ENCODE measurements at places on chromosomes 2 and 18.

DNA sequence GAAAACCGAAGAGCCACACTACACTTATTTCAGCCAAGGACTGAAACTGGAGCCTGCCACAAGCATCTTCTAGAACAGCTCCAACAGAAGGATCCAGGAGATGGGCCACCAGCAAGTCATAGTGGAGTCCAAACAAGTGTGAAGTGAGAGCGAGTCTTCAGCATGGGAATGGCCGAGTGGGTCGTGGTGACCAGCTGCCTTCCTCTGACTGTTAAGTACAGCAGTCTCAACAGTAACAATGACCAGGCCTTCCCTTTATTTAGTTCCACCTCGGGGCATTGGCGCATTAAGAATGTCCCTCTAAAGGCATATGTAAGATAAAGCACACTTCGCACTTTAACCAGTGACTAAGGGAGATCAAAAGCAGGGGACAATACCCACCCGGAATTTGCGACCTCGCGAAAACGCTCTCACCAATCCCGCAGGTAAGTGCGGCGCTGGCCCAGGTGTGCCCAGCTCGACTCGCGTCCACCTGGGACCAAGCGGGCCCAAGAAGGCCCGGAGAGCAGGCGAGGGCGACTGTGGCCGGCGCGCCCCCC is 1.1 kb downstream of the L3MBTL4 start:
- no peak for DNase-seq

GRCh38 chr2:44351088-44351487 is 10.2 kb downstream of the PREPL start:
- DNase-seq, result no peak

GRCh38 chr18:75140296-75140695 is 68.6 kb downstream of the PTGR3 start:
- no peak for DNase-seq

- no peak for DNase-seq
Observed at GRCh38 chr18:51273437-51273836, 76.0 kb upstream of the MEX3C start.

- no peak for DNase-seq
Observed at GRCh38 chr2:143679617-143680016, 550.4 kb downstream of the ARHGAP15 start.

DNA sequence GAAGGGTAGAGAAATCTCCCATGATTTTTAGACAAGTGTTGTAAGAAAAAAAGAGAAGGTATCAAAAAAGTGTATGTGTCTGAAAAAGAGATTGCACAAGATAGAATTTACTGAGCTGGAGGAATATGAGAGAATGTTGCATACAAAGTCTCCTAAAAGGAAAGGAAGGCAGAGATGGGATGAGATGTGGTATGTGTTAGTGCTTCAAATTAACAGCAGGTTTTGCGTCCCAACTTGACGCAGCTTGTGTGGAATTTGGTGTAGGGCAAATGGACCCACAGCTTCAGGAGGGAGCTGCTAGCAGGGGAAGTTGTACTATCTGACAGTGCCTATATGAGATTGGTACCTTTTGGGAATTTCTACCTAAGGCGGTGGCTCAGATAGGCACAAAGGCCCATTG is 9.0 kb upstream of the RASGRP3 start:
- no peak for DNase-seq
